ENCODE measurements at places on chromosomes 7 and 10. TPM values are rescaled to one million over a fixed set of nuclear protein-coding genes. Genes with fewer than 3 reads are reported as not detected.

The EPO gene
- not detected for total RNA-seq

The UNCX gene
- total RNA-seq: not detected

The MSMB gene
- not detected for total RNA-seq

The NOLC1 gene
- 34.1 TPM for total RNA-seq

The RPEL1 gene
- not detected for total RNA-seq

The C10orf62 gene
- 1.2 TPM for total RNA-seq

DNA sequence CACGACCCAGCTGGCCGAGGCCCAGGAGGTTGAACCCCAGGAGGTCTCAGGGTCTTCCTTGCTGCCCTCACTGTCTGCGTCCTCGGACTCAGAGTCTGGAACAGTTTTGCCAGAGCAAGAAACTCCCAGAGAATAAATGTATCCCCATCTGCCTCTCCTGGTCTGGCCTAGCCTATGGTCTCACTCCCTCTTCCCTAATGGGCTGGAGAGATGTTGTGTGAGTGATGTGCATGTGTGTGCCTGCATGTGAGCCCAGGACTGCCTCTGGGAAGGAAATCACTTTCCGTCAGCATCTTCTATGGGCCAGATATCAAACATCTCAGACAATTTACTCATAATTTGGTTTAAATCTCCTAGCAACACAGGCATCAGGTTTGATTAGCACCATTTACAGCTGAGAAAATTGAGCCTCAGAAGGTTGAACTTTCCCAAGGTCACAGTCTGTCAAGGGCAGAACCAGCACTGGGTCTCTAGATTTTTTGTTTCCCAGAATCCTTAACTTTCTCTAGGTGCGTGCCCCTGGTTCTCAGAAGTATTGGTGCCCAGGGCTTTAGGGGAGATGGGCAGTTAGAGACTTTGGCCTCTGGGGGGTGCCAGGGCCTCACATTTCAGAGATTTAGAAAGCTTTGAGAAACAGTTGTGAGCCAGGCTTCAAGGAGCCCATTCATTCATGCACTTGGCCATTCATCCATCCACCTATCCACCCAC is 4.9 kb downstream of the TMEM270 start:
- H3K4me1 ChIP-seq: peaks cover 22% of the 10 kb centered on the region
- no peak overlapping the region for H3K27ac ChIP-seq
- DNase-seq: no peak
- H3K36me3 ChIP-seq: no peaks in the 10 kb centered on the region
- H3K4me3 ChIP-seq: no peak overlapping the region

DNA sequence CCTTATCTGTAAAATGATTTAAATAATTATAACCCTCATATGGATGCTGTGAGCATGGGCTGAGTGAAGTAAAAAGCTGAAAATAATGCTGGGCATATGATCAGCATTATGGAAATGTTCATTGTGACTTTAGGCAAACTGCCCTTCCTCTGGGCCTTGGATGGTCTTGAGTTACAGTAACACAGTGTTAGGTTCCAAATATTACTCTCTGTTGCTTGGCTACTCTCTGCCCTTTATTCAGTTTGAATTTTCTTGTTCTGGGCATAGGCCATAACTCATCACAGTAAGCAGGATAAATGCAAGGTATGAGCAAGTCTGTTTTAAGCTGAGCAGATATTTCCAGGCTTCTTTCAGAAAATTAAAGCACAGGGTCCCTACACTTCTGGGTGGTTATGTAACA is 868.0 kb downstream of the KCNMA1 start:
- H3K4me1 ChIP-seq: no peaks in the 10 kb centered on the region
- H3K27ac ChIP-seq: no peak overlapping the region
- H3K4me3 ChIP-seq: no peak overlapping the region
- DNase-seq: no peak
- H3K36me3 ChIP-seq: no peaks in the 10 kb centered on the region

- no peaks in the 10 kb centered on the region for H3K36me3 ChIP-seq
- H3K27me3 ChIP-seq: no peaks in the 10 kb centered on the region
- H3K4me3 ChIP-seq: no peak overlapping the region
- DNase-seq: no peak
- peaks cover 13% of the 10 kb centered on the region for H3K4me1 ChIP-seq
- H3K27ac ChIP-seq: no peak overlapping the region
These were observed 22.6 kb downstream of the SGPL1 start for GRCh38 chr10:70838270-70838805.

- DNase-seq: no peak
- peaks cover 5% of the 10 kb centered on the region for H3K36me3 ChIP-seq
- H3K4me1 ChIP-seq: peaks cover 17% of the 10 kb centered on the region
- no peaks in the 10 kb centered on the region for H3K27me3 ChIP-seq
- H3K4me3 ChIP-seq: no peak overlapping the region
- no peak overlapping the region for H3K27ac ChIP-seq
These were observed 85.0 kb downstream of the KMT2E start for GRCh38 chr7:105098863-105099515.

GRCh38 chr7:8396294-8396693 is 37.1 kb upstream of the NXPH1 start:
- no peaks in the 10 kb centered on the region for H3K27me3 ChIP-seq
- H3K4me1 ChIP-seq: no peaks in the 10 kb centered on the region
- no peak overlapping the region for H3K4me3 ChIP-seq
- no peaks in the 10 kb centered on the region for H3K36me3 ChIP-seq
- H3K27ac ChIP-seq: no peak overlapping the region

GRCh38 chr7:131900785-131901287 is 344.4 kb upstream of the PODXL start:
- no peaks in the 10 kb centered on the region for H3K36me3 ChIP-seq
- H3K4me3 ChIP-seq: no peak overlapping the region
- H3K27me3 ChIP-seq: no peaks in the 10 kb centered on the region

- no peaks in the 10 kb centered on the region for H3K36me3 ChIP-seq
- no peak for DNase-seq
- peak overlapping the region; percentile 34 for H3K4me3 ChIP-seq
- no peak overlapping the region for H3K27ac ChIP-seq
These were observed 27.0 kb downstream of the TASOR2 start for GRCh38 chr10:5711642-5712041.

DNA sequence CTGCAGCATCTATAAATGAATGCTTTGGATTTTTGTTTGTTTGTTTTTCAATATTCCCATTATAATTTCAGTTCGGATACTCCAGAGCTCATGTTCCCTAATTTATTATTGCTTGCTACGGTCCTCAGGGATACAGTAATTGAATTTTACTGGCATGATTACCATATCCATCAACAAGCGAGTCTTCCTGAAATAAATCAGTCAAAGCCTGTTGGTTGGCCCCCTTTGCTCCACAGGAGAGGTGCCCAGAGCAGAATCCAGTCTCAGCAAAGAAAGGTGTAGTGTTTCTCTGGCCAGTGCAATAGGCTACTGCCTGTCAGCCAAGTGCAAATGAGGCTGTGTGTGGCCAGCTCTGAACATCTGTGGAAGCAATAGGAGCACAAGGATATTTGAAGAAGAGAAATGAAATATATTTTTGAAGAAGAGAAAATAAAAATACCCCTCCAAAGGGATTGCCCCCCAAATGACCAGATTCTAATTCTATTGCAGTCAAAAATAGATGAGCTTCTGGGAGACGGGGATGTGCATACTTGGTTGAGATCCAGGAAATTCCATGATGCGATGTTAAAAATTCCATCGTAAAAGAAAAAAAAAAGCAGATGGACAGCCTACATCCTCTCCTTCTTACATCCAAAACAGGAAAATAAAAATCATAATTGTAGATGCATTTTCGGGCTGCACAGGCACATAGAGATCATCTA is 18.1 kb downstream of the TRIL start:
- no peak overlapping the region for H3K27ac ChIP-seq
- H3K36me3 ChIP-seq: no peaks in the 10 kb centered on the region
- H3K4me3 ChIP-seq: no peak overlapping the region
- H3K27me3 ChIP-seq: no peaks in the 10 kb centered on the region
- no peaks in the 10 kb centered on the region for H3K4me1 ChIP-seq

GRCh38 chr10:62000726-62001125 is 99.2 kb downstream of the ARID5B start:
- H3K36me3 ChIP-seq: no peaks in the 10 kb centered on the region
- no peaks in the 10 kb centered on the region for H3K27me3 ChIP-seq
- no peak overlapping the region for H3K4me3 ChIP-seq
- peaks cover 60% of the 10 kb centered on the region for H3K4me1 ChIP-seq
- H3K27ac ChIP-seq: no peak overlapping the region

- no peaks in the 10 kb centered on the region for H3K36me3 ChIP-seq
- H3K4me3 ChIP-seq: no peak overlapping the region
- no peak overlapping the region for H3K27ac ChIP-seq
- no peaks in the 10 kb centered on the region for H3K27me3 ChIP-seq
These were observed 2.7 kb upstream of the PRXL2A start for GRCh38 chr10:80405626-80406025.

GRCh38 chr10:131323880-131324279 is 12.4 kb upstream of the TCERG1L start:
- no peak for DNase-seq
- H3K4me3 ChIP-seq: no peak overlapping the region
- H3K36me3 ChIP-seq: no peaks in the 10 kb centered on the region
- no peak overlapping the region for H3K27ac ChIP-seq
- H3K4me1 ChIP-seq: no peaks in the 10 kb centered on the region

All from thoracic aorta (tissue), 2 donors.